DMS53 (cell line): ENCODE measurements at places on chromosomes 5 and 9.
A peak's percentile ranks its signal among the peaks of the same experiment; 100 is the strongest.

- no peak for DNase-seq
These were observed 367.7 kb downstream of the CDK5RAP2 start for GRCh38 chr9:120212153-120212852.

GRCh38 chr5:79922626-79923025 is 68.4 kb downstream of the MTX3 start:
- DNase-seq: no peak

GRCh38 chr5:113022661-113023060 is 46.1 kb downstream of the DCP2 start:
- no peak for DNase-seq

DNA sequence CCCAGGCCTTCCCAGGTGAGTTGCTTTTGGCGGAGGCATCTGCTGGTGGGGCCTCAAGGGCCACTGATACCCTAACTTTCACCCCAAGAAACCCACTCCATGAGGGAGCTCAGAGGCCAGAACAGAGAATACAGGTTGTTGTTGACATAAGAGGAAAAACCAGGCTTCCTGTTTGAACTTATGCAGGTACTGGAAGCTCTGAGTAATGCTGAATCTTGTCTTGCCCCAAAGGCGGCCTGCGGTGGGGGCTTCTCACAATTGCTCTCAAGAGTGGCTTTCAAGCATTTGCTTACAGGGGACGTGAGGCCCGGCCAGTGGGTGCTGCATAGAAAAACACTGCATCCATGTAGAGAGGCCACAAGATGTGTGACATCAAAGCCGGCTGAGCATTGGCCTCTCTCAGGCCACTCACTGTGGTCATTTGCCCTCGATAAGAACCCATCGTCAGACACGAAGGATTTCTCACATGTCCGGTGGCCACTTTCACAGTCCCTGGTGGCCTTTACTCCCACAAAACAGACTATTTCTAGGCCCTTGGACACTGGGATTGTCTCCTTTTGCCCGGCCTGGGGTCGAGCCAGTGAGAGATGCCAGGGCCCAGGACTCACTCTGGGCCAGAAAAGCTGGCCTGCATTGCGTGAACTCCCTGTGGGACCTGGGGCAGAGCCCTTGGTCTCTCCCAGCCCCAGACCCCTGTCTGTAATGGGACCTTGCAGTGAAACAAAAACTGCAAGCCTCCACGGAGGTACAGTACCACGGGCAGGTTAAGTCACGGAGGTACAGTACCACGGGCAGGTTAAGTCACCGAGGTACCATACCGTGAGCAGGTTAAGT is 34.5 kb upstream of the TCF7 start:
- DNase-seq: peak; percentile 16

GRCh38 chr5:78288246-78288645 is 6.3 kb downstream of the AP3B1 start:
- no peak for DNase-seq

DNA sequence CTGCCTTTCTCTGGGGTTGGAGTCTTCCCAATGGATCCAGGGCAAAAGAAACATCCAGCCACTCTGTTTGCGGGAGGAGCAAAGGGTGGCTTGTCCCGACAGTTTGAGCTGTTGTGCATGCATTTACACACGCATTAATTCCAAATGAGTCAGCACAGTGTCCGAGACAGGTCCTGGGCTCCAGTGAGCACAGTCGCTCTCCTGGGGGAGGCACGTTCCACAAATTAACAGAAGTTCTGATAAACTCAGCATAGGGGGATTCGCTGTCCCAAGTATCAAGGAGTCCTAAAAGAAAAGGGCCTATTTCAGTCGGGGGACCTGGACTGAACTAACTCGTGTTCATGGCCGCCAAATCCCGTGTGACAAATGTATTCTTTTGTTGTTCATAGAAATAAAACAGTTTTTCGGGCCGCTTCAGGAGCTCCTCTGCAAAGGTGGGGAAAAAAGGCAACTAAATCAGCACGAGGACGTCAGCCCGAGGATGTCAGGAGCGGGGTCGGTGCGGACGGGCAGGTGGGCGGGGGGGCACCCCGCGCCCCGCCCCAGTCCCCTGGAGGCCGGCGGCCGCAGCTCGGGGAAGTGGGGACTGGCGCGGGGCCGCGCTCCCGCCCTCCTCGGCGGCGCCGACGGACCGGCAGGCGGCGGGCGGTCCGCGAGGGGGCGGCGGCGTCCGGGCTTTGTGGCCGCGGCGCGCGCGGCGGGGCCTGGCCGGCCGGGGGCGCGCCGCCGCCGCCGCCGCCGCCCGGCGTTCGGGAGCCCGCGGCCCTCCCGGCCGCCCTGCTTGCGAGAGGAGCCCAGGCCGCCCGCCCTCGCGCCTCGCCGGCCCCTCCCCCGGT is at the start of gene MSANTD3:
TSS of gene MSANTD3 (plus strand) at position 614 of the 836 bp plus-strand sequence. CDS start 14,796 bp downstream, outside the sequence.
- peak; percentile 85 for DNase-seq

DNA sequence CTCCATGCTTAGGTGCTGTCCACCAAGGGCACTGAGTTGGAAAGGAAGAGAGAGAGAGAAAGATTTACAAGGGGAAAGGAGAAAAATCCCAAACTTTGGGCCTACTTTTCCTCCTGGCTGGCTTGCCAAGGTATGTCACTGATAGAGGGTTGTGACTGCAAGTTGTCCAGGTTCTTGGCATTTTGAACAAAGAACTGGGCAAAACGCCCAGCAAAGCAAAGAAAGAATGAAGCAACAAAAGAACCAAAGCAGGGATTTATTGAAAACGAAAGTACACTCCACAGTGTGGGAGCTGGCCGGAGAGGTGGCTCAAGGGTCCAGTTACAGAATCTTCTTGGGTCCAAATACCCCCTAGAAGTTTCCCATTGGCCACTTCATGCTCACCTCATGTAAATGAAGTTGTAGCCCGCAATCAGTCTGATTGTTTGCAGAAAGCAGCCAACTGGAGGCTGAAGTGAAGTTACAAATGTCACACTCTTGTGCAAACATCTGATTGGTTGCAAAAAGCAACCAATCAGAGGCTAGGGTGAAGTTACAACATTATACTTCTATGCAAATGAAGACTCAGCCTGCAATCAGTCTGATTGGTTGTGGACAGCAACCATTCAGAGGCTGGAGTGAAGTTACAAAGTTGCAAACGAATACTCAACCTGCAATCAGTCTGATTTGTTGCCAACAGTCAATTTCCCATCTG is 263.5 kb downstream of the YTHDC2 start:
- DNase-seq: no peak

DNA sequence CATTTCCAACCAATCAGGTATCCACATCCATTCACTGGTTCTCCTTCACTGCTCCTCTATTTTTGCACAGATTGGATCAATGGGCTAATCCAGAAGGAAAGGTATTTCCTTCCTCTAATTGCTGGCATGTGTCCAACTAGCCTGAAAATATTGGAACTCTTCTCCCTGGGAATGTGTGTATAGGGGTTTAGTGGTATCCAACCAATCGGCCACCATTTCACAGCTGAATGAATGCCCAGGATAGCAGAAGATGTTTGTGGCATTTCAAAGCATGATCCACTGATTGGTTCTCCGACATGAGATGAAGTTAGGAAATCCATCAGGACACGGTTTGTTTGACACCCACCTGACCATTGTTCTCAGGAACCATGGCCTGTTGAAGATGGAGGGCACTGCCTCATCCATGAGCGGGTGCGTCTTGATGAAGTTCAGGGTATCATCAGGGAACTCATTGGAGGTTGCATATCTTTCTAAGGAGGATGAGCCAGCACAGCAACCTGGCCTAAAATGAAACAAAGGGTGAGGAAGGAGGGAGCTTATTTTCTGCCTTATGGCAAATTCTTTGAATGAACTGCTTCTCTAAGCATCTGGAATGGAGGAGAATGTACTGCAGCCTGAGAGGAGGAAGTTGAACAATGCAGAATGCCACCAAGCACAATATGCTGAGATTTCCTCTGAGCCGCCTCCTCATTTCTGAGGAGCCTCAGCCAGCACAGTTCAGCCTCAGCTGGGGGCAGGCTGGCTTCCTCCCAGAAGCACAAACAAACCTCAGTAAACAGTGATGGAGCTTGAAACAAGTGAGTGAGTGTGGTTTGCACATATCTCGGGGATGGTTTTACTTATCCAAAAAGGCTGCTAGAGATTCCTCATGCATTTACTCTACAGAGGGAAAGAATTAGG is 94.6 kb downstream of the SEMA6A start:
- DNase-seq: no peak

DNA sequence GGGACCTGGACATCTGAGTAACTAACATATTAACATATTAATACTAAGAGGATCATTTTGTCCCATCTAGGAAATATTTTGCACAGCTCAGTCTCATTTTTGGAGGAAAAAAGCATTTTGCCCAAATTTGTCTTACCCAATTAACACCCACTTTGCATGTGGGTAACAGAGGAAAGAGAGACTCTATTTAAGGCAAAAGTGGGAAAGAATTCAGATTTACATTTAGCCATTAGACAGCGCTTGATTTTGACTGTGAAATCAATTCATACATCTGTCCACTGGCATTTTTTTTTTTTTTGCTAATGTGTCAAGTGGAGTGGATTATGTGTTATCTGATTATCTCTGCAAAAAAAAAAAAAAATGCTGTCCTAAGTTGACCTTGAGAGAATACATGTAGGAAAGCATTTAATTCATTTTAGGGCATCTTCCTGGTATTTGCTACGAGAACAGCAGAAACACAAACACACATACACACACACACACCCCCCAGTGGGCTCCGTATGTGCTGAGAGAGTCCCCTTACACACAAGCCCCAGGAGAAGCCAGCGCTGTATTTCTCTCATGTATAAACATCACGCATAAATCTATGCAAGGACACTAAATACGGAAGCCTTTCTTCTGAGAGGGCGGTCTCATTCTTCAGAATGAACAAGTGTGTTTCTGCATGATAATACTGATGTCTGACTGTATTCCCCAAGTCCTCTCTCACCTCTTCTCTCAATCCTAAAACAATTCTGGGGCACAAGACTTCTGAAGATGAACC is 202.0 kb upstream of the KLF9 start:
- no peak for DNase-seq

DNA sequence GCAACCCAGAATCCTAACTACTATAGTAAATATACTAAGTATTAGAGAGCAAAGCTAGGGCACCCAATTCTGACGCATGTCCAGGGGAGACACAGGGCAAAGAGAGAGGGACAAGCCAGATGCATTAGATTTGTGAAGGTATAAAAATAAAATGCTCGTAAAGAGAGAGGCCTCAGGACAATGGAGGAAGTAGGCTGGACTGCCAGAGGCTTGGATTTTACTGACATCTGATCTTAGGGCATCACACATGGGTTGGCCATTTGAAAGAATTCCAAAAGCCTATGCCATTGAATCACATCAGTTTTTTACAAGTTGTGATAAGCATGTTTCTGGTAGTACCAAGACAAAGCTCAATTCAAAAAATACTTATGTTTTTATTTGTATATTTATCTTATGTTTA is 149.3 kb upstream of the MSX2 start:
- DNase-seq: no peak

DNA sequence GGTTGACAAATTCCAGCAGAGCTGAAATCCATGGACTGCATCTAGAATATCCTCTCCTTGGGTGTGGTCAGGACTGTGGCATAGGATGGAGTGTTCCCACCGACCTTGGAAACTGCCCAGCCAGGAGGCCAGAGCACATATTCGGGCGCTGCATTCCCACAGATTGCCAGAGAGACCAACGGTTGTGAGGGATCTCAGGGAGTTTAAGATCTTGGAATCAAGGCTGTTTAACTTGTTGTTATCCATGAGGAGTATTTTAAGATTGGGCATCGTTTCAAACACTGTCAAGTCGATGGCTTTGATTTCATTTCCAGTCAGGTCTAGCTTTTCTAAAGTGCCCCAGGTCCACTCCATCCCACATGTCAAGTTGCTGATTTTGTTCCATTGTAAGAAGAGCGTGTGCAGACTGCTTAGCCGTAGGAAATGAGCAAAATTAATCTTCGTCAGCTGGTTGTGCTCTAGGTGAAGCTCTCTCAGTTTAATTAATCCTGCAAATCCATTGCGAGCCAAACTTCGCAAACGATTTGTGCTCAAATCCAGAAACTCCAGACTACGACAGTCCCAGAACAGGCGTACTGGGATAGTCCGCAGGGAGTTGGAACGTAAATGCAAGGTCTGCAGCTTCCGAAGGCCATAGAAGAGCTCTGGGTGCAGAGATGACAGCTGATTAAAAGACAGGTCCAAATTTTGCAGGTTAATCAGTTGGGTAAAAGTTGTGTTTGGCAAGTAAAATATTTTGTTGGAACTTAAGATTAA is 1.5 kb downstream of the LRRTM2 start:
- no peak for DNase-seq

- DNase-seq: peak; percentile 44
These were observed 21.9 kb upstream of the FSD1L start for GRCh38 chr9:105425816-105426433.

DNA sequence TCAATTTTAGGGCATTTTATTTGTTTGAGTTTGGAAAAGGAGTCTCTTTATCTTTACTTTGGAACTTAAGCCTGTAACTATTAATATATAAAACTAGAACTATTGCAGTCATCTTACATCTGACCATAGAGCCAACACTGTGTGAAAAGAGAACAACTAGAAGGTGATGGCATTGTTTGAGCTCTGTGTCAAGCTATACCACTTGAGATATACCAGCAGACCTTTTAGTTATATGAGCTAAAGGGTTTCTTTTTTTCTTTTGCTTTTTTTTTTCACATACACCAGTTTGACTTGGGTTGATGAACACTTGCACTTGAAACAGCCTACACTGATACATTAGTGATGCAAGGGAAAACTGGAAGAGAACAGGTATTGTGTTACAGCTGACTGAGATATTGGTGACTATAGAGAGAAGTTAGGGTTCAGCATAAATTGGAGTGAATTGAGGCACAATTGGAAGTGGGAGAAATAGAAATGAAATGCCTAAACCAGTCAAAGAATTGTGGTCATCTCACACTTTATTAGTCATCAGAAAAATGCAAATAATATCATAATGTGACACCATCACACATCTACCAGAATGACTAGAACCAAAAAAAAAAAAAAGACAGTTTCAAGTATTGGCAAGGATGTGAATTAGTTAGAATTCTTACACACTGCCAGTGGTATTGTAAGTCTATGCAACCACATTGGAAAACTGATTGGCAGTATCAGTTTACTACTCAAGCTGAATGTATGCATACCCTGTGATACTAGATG is 60.9 kb downstream of the ADRB2 start:
- DNase-seq: no peak

- DNase-seq: peak; percentile 80
These were observed 381.8 kb downstream of the ADGRV1 start for GRCh38 chr5:90940227-90940995.
